ENCODE measurements at places on chromosomes 1 and 21.

DNA sequence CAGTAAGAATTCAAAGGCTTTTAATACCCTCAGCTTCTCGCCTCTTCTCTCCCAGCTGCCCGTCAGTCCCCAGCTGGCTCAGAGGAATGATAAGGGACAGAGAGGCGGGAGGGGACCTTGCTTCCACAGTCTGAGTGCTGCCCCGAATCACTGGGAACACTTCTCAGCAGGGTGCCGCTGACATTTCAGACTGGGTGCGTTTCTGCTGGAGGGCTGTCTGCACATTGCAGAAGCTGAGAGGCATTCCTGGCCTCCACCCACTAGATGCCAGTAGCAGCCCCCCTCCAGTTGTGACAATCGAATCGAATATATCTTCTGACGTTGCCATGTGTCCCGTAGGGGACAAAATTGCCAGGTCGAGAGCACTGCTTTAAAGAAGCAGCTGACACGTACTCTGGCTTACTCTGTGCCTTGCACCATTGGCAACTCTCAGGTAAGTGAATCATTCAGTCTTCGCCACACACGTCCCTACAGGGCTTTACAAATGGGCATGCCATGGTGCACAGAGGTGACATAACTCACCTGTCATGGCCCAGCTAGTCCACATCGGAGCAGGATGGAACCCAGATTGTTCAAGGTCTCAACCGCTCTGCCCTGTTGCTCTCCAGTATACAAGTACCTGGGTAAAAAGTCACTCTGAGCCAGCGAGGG is 23.9 kb downstream of the CTNNBIP1 start:
- no peak for DNase-seq

DNA sequence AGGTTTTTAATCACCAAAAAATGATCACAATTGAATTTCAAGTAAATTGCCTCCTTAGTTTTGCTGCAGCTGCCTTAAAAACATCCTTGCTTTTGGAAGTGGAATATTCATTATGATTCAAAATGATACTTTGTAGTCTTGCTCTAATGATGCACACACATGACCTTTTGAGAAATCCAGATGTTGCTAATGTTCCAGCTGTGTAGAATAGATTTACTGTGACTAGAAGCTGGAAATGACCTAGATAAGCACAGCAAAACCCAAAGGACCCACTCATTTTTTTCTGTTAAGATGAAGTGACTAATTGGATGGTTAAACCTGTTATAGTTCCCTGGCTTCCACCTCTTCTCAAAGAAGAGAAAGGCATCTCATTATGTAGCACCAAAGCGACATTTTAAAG is 64.6 kb upstream of the RALGPS2 start:
- no peak for DNase-seq

- no peak for DNase-seq
Measured at GRCh38 chr21:46091631-46092025, 6.3 kb upstream of the COL6A2 start.

DNA sequence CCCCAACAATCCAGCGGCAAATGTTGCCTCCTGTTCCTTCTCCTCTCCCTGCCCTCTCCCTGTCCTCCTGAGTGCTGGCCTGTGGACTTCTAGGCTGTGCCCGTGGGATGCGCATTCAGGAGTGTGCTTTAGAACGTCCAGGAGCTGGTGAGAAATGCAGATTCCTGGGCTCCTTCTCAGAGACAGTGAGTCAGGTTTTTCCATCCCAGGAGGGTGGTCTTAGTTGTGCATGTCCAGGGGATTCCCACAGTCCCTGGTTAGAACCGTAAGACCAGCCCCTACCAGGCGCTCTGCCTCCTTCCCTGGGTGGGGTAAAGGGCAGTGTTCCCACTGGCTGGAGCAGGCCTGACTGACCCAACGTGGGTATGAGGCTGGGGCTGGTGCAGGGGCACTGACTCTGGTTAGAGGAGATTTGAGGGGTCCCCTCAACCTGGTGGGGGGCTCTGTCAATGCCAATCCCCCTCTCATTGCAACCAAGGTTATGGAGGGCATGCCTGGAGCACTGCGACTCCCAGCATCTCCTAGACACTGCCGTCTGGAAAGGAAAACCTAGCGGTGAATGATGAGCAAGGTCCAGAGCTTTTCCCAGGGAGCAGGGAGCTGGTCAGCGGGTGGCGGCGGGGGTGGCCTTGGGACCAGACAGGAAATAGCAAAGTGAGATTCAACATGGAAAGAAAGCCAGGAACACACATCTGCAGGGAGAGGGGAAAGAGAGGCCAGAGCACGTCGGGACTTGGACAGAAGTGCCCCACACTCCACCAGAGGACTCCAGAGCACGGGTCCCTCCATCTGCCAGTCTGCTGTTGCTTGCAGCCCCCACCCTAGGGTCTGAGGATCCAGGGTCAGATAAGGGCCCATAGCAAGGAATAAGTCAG is 38.5 kb downstream of the HSPG2 start:
- no peak for DNase-seq
